ENCODE measurements at places on chromosomes 12 and 14. TPM values are rescaled to one million over a fixed set of nuclear protein-coding genes. Genes with fewer than 3 reads are reported as not detected.

- H3K4me1 ChIP-seq: peaks cover 11% of the 10 kb centered on the region
- DNase-seq: no peak
- no peak overlapping the region for H3K4me3 ChIP-seq
These were observed 42.0 kb upstream of the GPR68 start for GRCh38 chr14:91286530-91286937.

DNA sequence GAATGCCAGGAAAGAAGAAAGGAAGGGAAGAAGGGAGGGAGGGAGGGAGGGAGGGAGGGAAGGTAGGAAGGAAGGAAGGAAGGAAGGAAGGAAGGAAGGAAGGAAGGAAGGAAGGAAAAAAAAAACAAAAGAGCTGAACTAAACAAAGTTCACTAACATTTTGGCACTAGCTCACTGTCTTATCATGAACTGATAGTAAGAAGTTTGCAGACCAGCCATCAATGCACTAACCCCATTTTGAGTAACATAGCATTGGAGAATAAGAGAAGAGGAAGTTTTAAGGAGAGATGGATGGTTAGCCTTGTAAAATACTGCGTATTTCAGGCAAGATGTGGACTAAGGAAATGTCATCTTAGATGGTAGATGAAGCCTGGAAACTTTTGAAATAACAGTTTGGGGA, 1136.0 kb downstream of the FLRT2 start:
- DNase-seq: no peak
- no peaks in the 10 kb centered on the region for H3K27me3 ChIP-seq
- H3K4me3 ChIP-seq: no peak overlapping the region
- no peaks in the 10 kb centered on the region for H3K4me1 ChIP-seq

DNA sequence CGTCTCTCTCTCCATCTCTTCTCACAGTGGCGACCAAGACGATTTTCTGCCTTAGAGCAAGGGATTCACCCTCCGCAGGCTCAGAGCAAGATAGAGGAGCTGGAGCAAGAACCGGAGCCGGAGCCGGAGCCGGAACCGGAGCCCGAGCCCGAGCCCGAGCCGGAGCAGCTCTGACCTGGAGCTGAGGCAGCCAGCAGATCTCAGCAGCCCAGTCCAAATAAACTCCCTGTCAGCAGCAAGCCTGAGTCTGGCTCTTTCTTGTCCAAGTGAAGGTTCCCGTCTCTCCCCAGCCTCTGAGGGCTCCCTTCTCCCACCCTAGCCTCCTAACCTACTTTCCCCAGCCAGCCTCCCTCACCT, 5.9 kb downstream of the LAG3 start:
- no peak for DNase-seq
- H3K36me3 ChIP-seq: no peaks in the 10 kb centered on the region
- H3K27ac ChIP-seq: peak overlapping the region; percentile 41
- H3K4me1 ChIP-seq: peaks cover 10% of the 10 kb centered on the region

DNA sequence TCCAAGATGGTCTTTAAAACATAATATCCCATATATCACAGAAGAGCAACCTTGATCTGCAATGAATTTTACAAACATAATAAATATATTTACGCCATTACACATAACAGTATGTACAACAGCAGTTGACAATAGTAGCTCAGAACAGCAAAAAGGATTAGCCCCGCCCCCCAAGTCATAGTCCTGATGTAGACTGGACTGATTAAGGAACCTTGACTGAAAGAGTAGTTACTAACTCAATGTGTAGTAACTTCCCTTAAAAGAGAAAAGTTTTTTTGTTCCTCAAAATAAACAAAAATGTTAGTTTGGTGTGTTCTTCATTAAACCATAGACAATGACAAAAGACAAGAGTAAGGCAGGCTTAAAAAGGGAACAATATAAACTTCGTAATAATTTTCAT, 44.5 kb downstream of the GTF2A1 start:
- peaks cover 19% of the 10 kb centered on the region for H3K4me1 ChIP-seq
- no peak overlapping the region for H3K27ac ChIP-seq
- H3K36me3 ChIP-seq: no peaks in the 10 kb centered on the region
- DNase-seq: no peak
- no peaks in the 10 kb centered on the region for H3K27me3 ChIP-seq
- H3K4me3 ChIP-seq: peak overlapping the region; percentile 12

GRCh38 chr12:62170241-62170640, 90.0 kb upstream of the USP15 start:
- no peak overlapping the region for H3K4me3 ChIP-seq
- H3K36me3 ChIP-seq: no peaks in the 10 kb centered on the region

DNA sequence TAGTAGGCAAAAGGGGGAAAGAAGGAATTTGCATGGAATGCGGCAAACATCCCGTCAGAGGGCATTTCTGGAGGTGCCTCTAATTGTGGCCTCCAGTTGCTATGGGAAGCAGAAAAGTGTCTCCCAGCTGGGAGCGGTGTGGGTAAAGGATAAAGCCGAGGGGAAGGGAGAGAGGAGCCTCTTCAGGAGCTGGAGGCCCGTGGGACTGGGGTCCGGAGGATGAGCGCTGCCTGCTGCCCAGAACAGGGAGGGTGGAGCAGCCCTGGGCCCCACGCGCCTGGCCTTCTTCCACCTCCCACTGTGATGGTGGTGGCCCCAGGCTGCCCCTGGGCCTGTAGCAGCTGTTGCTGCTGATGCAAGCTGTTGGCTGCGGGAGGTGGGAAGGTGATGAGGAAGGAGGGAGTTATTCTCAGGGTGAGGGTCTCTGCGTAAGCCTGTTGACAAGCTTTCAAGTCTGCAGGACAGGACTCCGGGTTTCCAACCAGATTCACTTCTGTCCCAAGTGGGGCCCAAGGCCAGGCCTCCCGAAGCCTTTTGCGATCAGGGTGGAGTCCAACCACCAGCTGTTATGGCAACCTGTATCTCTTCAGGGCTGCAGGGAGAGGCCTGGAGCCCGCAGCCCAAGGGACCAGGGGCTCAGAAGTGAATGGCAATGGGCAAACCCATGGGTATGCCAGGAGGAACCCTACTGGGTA, 19.1 kb upstream of the PGF start:
- H3K36me3 ChIP-seq: no peaks in the 10 kb centered on the region
- no peaks in the 10 kb centered on the region for H3K27me3 ChIP-seq
- no peak for DNase-seq
- H3K4me1 ChIP-seq: peaks cover 4% of the 10 kb centered on the region
- no peak overlapping the region for H3K27ac ChIP-seq

DNA sequence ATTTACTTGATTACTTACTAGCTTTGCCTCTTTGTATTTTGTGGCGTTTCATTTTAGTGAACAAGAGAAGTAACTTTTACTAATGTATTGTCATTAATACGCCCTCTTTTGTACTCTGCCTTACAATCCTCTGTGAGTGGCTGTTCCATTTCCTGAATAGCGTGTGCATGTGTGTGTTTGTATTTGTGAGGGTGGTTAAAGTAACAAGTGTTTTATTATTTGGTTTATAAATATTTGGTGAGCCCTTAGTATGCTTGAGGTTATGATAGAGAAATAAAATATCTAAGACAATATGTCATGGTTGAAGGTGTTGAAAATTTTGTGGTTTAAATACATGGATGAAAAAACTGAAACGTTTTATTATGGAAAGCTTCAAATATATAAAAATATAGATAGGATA, 71.7 kb upstream of the REP15 start:
- no peak overlapping the region for H3K4me3 ChIP-seq
- H3K4me1 ChIP-seq: peaks cover 77% of the 10 kb centered on the region
- peak overlapping the region; percentile 9 for H3K27ac ChIP-seq
- DNase-seq: no peak

Gene RND1
- total RNA-seq: 1.8 TPM

Gene KRT71
- not detected for total RNA-seq

Gene AQP5
- 0.54 TPM for total RNA-seq

Gene LMO3
- total RNA-seq: 49.5 TPM

Gene GUCY2C
- not detected for total RNA-seq

All from thoracic aorta (tissue), 2 donors.